ENCODE measurements at places on chromosomes 2 and 18. TPM values are rescaled to one million over a fixed set of nuclear protein-coding genes. Genes with fewer than 3 reads are reported as not detected.

- no peak for DNase-seq
These were observed 292.1 kb downstream of the RDH14 start for GRCh38 chr2:18268400-18268799.

- peak; percentile 29 for DNase-seq
These were observed 111.9 kb downstream of the IRS1 start for GRCh38 chr2:226687641-226688253.

FAM237A gene
- total RNA-seq, result not detected

GRCh38 chr2:217739741-217740140, 263.1 kb downstream of the TNS1 start:
- no peak for DNase-seq

DNA sequence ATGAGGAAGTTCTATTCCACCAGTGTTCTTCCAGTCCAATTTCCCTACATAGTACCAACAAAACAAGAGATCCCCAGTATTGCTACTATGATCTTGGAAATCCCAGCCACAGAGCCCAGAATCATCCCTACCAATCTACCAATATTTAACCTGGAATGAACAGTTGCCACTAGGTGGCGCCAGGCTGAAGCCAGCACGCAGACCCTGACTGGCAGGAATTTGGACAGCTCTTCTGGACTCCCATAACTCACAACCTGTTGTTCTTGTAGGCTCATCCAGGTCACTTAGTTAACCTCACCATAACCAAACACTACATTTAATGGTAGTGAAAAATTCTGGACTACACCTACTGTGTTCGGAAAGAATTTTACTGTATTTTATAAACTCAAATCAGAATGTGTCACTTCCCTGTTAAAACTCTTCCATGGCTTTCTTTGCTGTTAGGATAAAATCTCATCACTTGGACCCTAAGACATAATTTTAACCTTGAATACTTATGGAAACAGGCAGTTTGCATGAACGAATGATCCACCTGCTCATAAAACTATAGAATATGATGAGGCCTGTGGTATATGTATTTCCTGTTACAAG, 59.8 kb upstream of the SLC38A11 start:
- DNase-seq, result peak; percentile 63

DNA sequence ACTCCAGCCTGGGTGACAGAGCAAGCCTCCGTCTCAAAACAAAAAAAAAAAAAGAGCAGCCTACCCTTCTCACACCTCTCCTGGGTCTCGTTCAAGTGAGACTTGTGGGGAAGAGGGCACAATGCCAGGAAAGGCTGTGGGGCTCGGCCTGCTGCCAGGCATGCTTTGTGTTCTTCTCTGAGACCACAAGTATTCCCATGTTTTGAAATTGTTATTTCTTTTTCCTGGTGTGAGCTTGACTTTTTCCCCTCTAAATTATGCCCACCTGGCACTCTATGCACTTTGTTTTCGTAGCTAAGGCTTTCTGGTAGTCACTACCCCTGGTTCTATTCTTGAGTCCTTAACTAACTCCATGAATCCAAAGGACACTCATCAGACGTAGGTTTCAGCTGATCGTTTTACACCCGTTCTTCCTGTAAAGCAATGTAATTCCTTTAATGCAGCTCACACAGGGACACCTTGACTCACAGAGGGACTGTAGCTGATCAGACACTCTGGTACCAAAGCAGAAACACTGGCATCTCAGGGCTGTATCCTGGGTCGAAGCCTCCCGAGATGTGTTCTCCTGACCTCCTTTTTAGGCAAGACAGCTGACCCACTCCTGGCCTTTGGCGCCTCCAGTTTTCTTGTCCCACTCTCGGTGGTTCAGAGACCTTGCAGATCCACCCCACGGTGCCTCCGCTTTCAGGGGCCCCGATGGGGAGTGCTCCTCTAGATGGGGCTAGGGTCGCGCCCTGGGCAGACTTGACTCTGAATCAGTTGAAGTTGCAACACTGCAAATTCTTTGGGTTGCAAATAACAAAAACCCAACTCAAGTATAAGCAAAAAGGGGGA, 193.3 kb upstream of the AGAP1 start:
- peak; percentile 90 for DNase-seq
